ENCODE measurements at places on chromosomes 11 and 22.

DNA sequence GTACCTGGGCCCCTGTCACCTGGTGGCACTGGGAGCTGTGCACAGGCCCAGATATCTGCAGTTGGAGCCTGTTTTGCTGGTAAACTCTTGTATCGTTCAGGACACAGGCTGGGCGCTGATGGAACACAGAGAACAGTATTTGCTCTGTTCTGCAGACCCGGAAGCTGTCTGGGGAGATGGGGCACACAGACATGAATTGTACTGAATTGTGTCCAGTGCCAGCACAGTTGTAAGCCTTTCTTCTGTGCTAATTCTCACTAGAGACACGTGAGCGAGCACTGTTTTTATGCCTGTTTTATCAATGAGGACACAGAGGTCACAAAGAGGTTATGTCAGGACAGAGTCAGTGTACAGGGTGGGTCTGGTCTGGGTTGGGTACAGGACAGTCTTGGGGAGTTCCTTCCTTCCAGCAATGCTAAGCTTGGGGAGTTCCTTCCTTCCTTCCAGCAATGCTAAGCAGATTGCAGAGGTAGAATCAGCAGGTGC is 24.4 kb upstream of the ACR start:
- no peak for DNase-seq

- no peak for DNase-seq
Measured at GRCh38 chr11:130180491-130180890, 20.9 kb downstream of the ST14 start.

DNA sequence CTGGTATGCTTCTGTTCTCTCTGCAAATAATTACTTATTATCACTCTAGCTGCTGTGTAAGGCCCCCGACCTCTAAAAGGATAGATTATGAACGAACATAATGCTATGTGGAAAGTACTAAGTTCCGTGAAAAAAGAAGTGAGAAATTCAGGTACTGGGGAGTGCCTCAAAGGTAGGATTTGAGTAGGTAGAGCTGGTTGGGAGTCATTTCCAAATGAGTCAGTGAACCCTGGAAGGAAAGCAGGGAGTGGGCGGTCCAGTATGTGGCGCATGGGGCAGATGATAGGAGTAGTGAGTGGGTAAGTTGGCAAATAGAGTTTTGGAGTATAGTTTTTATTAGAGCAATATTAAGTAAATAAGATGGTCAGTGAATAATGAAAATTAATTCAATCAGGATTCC is 2.4 kb downstream of the ZC3H12C start:
- DNase-seq: no peak

- no peak for DNase-seq
Measured at GRCh38 chr11:65120831-65121230, 1.1 kb downstream of the FAU start.

DNA sequence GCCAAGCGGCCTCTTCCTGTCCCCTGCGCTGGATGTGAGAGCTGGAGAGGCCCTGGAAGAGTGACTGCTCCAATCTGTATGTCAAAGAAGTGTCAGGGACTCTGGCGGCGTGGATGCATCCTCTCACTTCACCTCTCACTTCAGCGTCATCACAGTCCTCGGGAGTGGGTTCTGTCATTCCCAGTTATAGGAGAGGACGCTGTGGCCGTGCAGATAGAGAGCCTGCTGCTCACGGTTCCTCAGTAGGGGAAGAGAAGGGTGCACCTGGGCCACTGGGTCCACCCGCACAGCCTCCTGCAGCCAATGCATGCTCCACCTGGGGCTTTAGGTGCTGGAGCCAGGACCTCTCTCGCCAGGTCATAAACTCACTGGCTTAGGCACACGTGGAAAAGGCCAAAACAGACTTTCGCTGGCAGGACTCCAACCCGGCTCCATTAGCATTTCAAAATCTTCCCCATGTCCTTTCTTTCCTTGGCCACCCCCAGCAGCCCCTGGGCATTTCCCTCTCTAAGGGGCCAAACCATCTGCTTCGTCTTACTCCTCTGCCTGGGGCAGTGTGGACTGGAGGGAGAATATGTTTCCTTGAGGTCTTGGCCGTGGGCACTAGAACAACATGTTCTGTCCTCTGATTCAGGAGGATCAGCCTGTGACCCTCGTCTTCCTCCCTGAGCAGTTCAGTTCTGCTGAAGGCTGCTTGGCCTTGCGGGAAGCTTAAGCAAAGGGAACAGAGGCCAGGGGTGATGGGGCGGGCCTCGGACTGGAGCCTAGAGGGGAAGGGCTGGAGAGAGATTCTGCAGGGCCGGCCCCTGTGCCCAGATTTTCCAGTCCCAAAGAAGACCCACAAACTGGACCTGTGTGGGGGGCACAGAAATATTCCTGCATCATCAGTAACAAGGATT is 57.8 kb downstream of the ST14 start:
- no peak for DNase-seq

DNA sequence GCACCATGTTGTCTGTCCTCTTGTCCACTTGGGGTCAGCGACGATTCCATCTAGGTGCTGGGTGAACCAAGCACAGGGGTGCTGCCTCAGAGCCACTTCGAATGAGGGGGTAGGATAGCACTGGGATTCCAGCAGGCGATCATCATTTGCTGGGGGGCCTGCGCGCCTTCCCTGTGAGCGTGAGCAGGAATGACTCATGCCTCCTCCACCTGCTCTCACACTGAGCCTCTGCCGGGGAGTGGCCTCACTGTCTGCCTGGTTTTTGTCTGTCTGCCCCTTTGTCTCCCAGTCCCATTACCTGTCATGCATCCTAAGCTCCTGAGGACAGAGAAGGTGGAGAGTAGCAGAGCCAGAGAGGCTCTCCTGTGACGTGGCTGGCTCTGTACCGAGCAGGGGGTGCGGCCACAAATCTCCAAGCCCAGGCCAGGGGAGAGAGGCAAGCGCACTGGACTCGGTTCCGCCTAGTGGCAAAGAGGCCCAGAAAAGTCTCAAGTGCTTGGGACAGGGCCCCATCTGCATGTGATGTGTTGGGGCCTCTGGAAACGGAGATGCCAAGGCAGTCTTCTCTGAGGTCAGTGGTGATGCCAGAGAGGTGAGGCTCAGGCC is 30.8 kb downstream of the RSPH14 start:
- no peak for DNase-seq

- no peak for DNase-seq
Measured at GRCh38 chr22:22767876-22768602, 119.6 kb upstream of the IGLL5 start.

DNA sequence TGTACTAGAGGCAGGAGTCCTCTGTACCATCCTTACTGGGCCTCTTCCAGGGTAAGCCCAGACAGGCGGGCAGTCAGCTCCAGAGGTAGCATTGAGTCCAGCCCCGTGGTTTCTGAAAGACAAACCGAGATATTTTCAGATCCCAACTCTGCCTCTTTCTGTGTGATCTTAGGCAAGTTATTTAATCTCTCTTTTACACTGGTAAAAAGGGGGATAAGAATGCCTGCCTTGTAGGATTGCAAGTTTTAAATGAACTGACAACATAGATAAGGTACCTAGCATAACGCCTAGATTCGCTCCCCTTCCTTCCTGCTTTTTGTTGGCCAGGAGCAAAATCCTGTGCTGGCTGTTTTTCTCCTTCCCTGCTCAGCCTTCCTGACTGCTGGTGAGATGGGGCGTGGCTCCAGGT is 56.4 kb upstream of the NNMT start:
- DNase-seq: no peak

DNA sequence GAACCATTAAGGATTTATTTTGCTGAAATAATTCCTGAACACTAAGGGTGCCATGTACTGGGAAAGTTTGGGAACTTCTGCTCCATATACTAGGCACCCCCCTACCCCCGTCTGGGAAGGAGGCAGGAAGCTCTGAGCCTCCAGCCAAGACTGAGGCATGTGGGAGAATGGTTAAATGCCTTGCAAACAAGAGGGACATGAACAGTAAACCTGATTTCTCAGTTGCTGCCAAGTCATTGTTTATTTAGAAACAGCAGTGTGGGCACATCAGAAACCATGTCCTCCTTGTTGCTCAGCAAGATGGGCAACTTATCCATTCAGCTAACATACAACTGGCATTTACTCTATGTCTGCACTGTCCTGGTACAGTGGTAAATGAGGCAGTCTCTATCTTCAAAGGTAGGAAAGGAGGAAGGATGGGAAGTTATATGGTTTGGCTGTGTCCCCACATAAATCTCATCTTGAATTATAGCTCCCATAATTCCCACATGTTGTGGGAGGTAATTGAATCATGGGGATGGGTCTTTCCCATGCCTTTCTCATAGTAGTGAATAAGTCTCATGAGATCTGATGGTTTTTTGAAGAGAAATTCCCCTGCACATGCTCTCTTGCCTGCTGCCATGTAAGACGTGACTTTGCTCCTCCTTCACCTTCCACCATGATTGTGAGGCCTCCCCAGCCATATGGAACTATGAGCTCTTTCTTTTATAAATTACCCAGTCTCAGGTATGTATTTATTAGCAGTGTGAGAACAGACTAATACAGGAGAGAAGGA is 459.1 kb downstream of the MIAT start:
- no peak for DNase-seq

GRCh38 chr11:68565768-68566167 is 105.2 kb downstream of the PPP6R3 start:
- DNase-seq: no peak

- DNase-seq: no peak
Measured at GRCh38 chr22:48237466-48238283, 1475.2 kb downstream of the TBC1D22A start.

GRCh38 chr11:134423106-134423505 is 11.1 kb upstream of the B3GAT1 start:
- DNase-seq: no peak

GRCh38 chr11:124870430-124870829 is 5.2 kb downstream of the ROBO3 start:
- DNase-seq: no peak

DNA sequence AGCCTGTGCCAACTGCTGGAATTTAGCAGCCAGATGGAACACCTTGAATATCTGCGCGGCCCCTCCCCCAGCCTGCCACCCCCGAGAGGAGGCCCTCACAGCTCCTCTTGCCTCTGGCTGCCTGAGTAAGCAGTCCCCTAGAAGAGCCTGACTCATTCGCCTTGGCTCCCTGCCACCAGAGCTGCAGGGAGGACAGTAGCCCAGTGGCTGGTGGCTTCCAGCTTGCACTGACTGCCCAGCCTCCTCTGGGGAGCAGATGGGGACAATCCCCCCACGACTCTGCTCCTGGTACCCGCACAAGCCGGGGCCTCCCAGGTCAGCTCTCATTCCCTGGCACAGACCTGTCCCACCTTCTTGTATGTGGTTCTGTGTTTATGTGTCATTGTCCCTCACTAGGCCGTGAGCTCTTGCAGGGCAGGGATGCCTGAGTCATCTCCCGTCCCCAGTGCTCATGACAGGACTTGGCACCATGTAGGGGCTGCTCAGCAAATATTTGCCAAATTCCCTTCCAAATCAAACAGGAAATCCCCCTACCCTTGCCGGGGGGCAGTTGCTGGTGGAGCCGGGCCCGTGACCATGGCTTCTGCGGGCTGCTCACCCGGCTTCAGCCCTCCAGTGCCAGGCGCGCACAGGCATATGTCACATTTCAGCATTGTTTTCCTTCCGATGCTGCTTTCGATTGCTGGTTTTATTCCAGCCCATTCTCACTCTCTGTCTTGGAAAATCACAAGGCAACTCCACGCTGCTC is 43.6 kb downstream of the CACNG2 start:
- DNase-seq: peak; percentile 52

- DNase-seq: no peak
Measured at GRCh38 chr11:73048446-73048845, 93.7 kb downstream of the FCHSD2 start.

- no peak for DNase-seq
Measured at GRCh38 chr11:95253141-95253540, 22.1 kb upstream of the SESN3 start.

- no peak for DNase-seq
Measured at GRCh38 chr11:61442616-61443015, 12.7 kb downstream of the SDHAF2 start.

- no peak for DNase-seq
Measured at GRCh38 chr11:5293028-5293427, 8.7 kb downstream of the OR51B4 start.

DNA sequence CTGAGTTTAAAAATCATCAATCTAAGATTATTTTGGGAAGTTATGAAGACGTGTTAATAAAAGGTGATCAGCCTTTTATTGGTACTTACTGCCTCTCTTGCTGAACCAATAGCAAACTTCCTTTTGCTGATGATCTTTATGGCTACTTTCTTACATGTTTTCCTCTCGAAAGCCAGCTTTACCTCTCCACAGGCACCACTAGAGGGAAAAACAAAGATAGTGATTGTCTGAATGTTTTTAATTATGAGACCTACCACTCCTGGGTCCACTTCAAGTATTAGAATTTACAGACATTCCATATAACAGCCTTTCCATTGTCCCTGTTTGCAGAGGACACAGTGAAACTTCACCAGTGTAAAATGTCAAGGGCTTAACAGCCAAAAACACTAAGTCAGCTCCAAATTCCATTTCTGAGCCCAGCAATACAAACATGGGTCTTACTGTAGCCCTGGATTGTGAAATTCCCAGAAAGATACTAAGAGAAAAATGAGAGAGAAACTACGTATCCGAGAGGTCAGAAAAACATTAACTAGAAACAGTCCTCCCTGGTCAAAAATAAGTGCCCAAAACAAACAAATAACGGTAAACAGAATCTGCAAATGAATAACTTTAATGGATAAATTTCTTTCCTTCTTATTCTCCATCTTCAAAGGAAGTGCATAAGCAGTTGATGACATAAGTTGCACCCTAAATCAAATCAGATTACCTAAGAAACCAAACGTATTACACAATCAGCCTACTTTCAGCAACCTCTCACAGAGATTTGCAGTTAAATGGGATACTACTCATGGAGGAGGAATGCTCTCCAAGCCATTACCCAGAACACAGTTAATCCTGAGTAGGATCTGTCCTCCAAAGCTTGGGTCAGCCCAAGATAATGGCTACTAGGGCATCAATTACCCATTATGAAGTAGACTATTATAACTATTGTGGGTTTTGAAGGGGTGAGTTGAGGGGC is 29.5 kb downstream of the CHEK2 start:
- no peak for DNase-seq

DNA sequence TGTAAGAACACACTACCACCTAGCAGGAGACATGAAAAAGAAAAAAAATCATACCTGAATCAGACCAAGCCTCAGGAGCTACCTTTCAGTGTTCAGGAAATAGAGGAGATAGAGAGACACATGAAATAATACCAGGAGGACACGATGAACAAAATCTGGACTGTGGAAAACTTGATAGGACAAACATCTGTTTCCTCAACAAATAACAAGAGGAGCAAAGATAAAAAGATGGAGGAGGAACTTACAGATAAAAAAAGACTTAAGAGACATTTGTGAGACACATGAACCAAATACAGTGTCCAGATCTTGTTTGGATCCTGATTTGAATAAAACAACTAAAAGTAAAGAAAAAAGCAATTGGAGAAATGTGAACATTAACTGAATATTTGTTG is 12.4 kb upstream of the KCNE3 start:
- DNase-seq: no peak

GRCh38 chr11:133228471-133229329 is 303.6 kb downstream of the OPCML start:
- DNase-seq: no peak

GRCh38 chr11:60394666-60395380 is 1.4 kb upstream of the MS4A14 start:
- no peak for DNase-seq

- no peak for DNase-seq
Measured at GRCh38 chr11:80346353-80347059, 905.7 kb upstream of the TENM4 start.

- no peak for DNase-seq
Measured at GRCh38 chr22:46933040-46933930, 170.8 kb downstream of the TBC1D22A start.
